ENCODE measurements at places on chromosomes 16 and 17. TPM values are rescaled to one million over a fixed set of nuclear protein-coding genes. Genes with fewer than 3 reads are reported as not detected.

The CPNE7 gene
- not detected for total RNA-seq

The KRT28 gene
- total RNA-seq = not detected

DNA sequence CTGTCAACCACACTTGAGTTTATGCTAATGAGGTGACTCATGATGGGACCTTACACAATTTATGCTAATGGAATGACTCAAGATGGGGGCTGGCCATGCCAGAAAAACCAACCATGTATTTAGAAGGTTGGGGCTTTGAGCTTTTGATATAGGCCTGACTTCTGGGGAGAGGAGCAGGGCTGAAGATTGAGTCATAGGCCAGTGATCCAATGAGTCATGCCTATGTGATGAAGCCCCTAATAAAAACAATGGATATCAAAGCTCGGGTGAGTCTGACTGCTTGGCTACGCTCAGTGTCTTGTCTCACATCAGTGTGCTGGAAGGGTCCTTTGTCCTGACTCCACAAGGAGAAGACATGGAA lies 7.3 kb downstream of the MFSD6L start:
- H3K4me3 ChIP-seq = no peak overlapping the region
- DNase-seq = no peak

GRCh38 chr16:58828901-58829545 lies 94.9 kb upstream of the GOT2 start:
- H3K4me3 ChIP-seq = no peak overlapping the region
- no peaks in the 10 kb centered on the region for H3K27me3 ChIP-seq
- no peaks in the 10 kb centered on the region for H3K36me3 ChIP-seq
- H3K27ac ChIP-seq = no peak overlapping the region
- H3K4me1 ChIP-seq = no peaks in the 10 kb centered on the region

DNA sequence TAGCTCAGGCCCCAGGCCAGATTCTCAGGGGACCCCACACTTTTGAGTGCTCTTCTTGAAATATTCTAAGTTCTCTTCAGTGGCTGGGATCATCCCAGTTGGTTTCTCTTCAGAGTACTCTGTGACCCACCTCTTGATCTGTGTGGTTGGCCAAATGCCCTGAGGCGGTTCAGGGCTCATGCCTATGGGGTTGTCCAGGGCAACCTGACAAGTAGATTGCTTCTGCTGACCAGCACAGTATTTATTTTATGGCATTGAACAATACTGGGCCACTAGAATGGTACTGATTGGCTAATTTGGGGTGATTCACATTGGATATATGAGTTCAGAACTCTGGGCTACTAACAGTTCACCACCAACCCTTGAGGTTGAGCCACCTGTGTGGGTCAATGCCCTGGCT lies 7.4 kb upstream of the GOSR2 start:
- no peaks in the 10 kb centered on the region for H3K27me3 ChIP-seq
- H3K27ac ChIP-seq = no peak overlapping the region
- no peaks in the 10 kb centered on the region for H3K4me1 ChIP-seq
- no peak for DNase-seq
- no peak overlapping the region for H3K4me3 ChIP-seq

DNA sequence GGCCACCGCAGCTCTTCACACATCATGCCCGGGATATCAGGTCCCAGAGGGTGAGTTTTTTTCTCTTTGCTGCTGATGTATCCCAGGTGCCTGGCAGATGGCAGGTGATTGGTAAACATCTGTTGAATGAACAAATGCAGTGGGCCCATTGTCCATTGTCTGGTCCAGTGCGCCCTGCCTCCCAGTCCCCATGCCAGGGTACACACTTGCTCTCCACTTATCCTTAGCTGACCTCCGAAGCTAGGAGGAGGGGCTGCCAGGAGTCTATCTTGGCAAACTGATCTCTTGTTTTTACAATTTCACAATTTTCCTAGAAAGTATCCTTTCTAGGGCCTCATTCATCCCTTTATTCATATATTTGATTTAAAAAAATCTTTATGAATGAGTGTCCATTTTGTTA lies 196.0 kb downstream of the RAB11FIP4 start:
- H3K27ac ChIP-seq = no peak overlapping the region
- no peaks in the 10 kb centered on the region for H3K27me3 ChIP-seq
- H3K4me3 ChIP-seq = no peak overlapping the region
- peaks cover 4% of the 10 kb centered on the region for H3K4me1 ChIP-seq
- no peaks in the 10 kb centered on the region for H3K36me3 ChIP-seq

DNA sequence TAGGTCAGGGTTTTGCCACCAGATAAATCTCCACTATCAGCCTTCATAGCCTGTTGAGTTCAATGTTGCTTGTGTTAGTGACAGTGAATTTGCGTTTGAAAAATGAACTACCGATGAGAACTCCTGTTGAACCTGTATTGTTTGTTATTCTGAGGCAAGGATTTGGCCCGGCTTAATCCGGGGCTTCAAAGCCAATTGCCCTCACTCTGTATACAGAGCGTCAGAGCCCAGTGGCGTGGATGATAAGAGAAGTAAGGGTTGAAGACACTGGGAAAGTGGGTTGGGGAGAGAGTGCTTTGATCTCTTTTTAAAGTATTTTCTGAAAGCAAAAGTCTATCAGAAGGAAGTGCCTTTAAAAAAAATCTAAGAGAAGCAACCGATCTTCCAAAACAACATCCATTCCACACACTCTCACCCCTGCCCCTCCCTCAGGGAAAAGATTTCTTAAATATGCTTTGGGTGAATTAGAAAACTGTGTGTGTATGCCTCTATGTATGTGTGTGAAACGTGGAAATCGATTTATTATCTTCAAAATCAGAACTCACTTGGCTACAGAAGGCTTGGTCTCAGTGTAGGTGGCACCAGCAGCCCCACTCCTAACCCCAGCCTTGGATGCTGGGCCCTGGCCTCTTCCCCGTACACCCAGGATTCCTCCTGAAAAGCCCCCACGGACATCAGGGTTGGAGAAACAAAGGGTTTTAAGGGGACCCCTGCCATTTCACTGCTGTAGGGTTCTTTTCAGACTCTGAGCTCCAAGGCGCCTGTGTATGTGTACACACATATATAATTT lies 8.8 kb downstream of the TBX4 start:
- no peak overlapping the region for H3K4me3 ChIP-seq
- no peak for DNase-seq
- H3K27ac ChIP-seq = no peak overlapping the region
- no peaks in the 10 kb centered on the region for H3K4me1 ChIP-seq
- peaks cover 11% of the 10 kb centered on the region for H3K27me3 ChIP-seq
- H3K36me3 ChIP-seq = no peaks in the 10 kb centered on the region

- H3K27me3 ChIP-seq = peaks cover 4% of the 10 kb centered on the region
- DNase-seq = no peak
- no peak overlapping the region for H3K27ac ChIP-seq
- H3K36me3 ChIP-seq = no peaks in the 10 kb centered on the region
- no peak overlapping the region for H3K4me3 ChIP-seq
- no peaks in the 10 kb centered on the region for H3K4me1 ChIP-seq
Observed at GRCh38 chr16:50842589-50842988, 100.7 kb downstream of the CYLD start.

DNA sequence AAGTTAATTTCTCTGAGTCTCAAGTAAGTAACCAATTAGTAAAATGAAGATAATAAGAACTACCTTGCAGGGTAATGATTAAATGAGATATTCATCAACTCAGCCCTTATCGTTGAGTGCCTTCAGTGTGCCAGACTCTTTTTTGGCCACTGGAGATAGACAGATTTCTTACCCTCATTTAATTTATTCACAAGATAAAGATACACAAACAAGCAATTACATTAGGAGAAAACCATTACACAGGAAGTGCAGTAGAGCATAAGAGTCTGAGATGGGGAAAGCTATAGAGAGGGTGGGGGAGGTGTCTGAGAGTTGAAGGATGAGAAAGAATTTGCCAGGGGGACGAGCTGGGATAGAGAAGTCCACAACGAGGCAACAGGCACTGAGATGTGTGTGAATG lies 72.5 kb upstream of the BCAR1 start:
- no peak for DNase-seq
- peaks cover 8% of the 10 kb centered on the region for H3K4me1 ChIP-seq
- H3K36me3 ChIP-seq = no peaks in the 10 kb centered on the region
- no peaks in the 10 kb centered on the region for H3K27me3 ChIP-seq
- H3K27ac ChIP-seq = no peak overlapping the region
- no peak overlapping the region for H3K4me3 ChIP-seq

GRCh38 chr17:67273900-67274299 lies 28.9 kb upstream of the HELZ start:
- no peak overlapping the region for H3K27ac ChIP-seq
- no peaks in the 10 kb centered on the region for H3K4me1 ChIP-seq
- H3K36me3 ChIP-seq = no peaks in the 10 kb centered on the region
- no peak for DNase-seq

DNA sequence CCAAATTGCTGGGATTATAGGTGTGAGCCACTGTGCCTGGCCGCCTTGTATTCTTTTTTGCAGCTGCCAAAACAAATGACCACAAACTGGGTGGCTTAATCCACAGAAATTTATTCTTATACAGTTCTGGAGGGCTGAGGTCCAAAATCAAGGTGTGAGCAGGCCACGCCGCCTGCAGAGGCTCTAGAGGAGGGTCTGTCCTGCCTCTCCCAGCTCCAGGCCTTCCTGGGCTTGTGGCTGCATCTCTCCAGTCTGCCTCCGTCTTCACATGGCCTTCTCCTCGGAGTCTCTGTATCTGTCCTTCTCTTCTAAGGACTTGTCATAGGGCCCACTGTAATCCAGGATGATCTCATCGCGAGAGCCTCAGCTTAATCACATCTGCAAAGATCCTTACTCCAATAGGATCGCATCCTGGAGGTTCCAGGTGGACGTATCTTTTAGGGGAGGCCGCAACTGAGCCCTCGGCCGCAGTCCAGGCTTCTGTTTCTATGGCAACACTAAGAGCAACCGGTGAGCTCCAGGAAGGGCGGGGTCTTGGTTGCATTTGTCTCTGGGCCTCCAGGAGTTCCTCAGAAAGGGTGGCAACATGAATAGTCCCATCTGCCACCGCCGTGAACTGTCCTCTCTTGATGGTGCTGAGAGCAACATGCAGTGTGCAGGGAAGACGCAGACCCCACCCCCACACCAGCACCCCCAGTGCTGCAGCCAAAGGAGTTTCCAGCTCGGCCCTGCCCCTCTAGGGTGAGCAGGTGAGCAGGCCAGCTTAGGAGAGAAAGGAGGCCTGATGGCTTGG lies 29.5 kb upstream of the CREBBP start:
- H3K4me3 ChIP-seq = no peak overlapping the region
- no peaks in the 10 kb centered on the region for H3K27me3 ChIP-seq
- DNase-seq = no peak

DNA sequence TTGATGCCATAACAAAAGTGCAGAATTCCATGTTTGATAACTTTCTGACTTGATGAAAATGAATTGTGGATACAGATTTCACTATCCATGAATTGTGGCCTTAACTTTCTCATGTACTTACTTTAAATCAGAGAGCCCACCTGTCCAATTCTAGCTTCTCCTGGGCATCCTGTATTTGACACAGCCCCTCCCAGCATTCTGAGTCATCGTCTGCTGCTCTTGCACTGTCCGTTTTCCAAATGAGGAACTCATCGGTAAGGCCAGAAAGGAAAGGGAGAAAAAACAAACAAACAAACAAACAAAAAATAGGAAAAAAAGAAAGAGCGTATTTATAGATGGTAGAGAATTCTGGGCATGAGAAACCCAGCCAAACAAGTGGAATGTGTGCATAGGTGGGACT lies 361.6 kb downstream of the WWOX start:
- no peak overlapping the region for H3K4me3 ChIP-seq
- no peaks in the 10 kb centered on the region for H3K27me3 ChIP-seq
- H3K4me1 ChIP-seq = no peaks in the 10 kb centered on the region
- no peak for DNase-seq

GRCh38 chr16:53752560-53752959 lies 48.6 kb downstream of the FTO start:
- no peak overlapping the region for H3K4me3 ChIP-seq
- H3K27ac ChIP-seq = no peak overlapping the region
- no peaks in the 10 kb centered on the region for H3K27me3 ChIP-seq
- no peaks in the 10 kb centered on the region for H3K36me3 ChIP-seq
- H3K4me1 ChIP-seq = no peaks in the 10 kb centered on the region
- DNase-seq = no peak

- no peaks in the 10 kb centered on the region for H3K4me1 ChIP-seq
- H3K4me3 ChIP-seq = no peak overlapping the region
- no peaks in the 10 kb centered on the region for H3K27me3 ChIP-seq
- H3K36me3 ChIP-seq = peaks cover 5% of the 10 kb centered on the region
- no peak for DNase-seq
Observed at GRCh38 chr16:3127745-3128144, 7.1 kb upstream of the ZNF213 start.

DNA sequence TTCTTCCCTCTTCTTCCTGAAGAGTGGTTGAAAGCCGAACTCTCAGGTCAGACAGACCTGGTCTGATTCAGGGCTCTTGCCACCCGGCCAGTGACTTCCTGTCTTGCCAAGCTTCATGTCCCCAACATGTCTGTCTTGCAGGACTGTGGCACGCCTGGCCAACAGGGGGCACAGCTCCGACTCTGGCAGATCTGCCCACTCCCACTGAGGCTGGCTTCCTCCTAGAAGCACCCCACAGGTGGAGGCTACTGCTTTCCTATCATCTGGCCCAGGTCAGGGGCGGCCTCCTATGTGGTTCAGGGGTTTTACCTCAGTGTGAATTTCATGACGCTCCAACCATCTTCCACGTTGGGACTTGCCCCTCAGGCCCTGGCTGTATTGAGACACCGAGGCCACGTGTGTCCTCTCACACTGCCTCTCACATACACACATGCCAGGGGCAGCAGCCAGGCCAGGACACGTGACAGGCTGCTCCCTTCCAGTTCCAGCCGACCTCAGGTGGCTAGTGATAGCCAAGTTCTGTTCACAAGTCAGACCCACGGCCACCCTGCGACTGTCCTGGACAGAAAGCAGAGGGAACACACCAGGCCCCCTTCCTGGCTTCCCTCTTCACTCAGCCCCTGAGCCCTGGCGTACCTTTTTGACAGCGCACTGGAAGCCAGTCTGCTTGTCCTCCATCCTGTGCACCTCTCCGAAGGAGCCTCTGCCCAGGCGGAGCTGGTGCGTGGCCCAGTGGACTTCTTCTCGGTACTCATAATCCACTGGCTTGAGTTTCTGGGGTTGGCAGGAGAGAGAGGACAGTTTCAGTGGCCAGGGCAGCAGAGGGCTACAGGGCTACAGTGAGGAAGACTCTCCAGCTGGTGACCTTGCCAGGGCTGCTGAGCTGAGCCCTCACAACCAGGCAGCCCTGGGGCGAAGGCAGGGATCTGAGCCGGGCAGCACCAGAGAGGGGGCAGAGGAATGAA lies 22.6 kb upstream of the SPATA32 start:
- H3K27ac ChIP-seq = peak overlapping the region; percentile 90
- H3K4me3 ChIP-seq = no peak overlapping the region
- peaks cover 65% of the 10 kb centered on the region for H3K36me3 ChIP-seq
- no peak for DNase-seq
- H3K4me1 ChIP-seq = no peaks in the 10 kb centered on the region
